Smooth muscle cell of trachea (primary cell): ENCODE measurements at places on chromosomes 6 and 20. TPM values are rescaled to one million over a fixed set of nuclear protein-coding genes. Genes with fewer than 3 reads are reported as not detected.

Gene FAM83C
- not detected in 2 replicates for total RNA-seq

Gene LHFPL5
- not detected in 2 replicates for total RNA-seq

Gene OR2H1
- not detected in 2 replicates for total RNA-seq

Gene PSORS1C2
- total RNA-seq: not detected in 2 replicates

Gene ESR1
- 0.83 and 1.0 TPM in 2 replicates for total RNA-seq

Gene PACSIN1
- total RNA-seq: 0.15 TPM in 1 of 2 replicates, not detected in the other
